H7 (cell line): ENCODE measurements at places on chromosomes 16 and 17. TPM values are rescaled to one million over a fixed set of nuclear protein-coding genes. Genes with fewer than 3 reads are reported as not detected.

GRCh38 chr17:80223142-80223815 is 3.1 kb downstream of the SLC26A11 start:
- no peak for DNase-seq

GRCh38 chr16:66740533-66740932 is 10.9 kb downstream of the DYNC1LI2 start:
- DNase-seq, result no peak

GRCh38 chr17:20235747-20236146 is 226.6 kb downstream of the SPECC1 start:
- DNase-seq, result no peak

- no peak for DNase-seq
Measured at GRCh38 chr16:11992008-11992584, 15.6 kb downstream of the SNX29 start.

GRCh38 chr17:34712481-34713195 is 133.3 kb downstream of the TMEM132E start:
- no peak for DNase-seq

GRCh38 chr16:89354325-89354724 is 136.0 kb downstream of the ANKRD11 start:
- no peak for DNase-seq

DNA sequence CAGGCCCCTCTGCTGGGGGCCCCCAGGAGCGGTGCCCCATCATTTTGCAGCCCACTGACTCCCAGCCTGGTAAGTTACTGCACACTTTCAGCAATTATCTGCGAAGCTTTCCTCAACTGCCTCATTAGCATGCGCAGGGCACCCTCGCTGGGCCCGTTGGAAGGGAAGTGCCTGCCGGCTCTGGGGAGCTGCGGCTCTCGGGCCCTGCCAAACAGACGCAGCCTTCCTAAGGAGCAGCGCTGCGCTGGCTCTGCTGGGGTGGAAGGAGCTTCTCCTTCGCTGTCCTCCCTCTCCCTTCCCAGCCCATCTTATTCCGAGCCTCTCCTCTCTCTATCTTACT is 71.0 kb downstream of the RBBP6 start:
- DNase-seq, result peak; percentile 74

GRCh38 chr17:7940743-7941142 is 8.7 kb downstream of the CNTROB start:
- DNase-seq, result no peak

DNA sequence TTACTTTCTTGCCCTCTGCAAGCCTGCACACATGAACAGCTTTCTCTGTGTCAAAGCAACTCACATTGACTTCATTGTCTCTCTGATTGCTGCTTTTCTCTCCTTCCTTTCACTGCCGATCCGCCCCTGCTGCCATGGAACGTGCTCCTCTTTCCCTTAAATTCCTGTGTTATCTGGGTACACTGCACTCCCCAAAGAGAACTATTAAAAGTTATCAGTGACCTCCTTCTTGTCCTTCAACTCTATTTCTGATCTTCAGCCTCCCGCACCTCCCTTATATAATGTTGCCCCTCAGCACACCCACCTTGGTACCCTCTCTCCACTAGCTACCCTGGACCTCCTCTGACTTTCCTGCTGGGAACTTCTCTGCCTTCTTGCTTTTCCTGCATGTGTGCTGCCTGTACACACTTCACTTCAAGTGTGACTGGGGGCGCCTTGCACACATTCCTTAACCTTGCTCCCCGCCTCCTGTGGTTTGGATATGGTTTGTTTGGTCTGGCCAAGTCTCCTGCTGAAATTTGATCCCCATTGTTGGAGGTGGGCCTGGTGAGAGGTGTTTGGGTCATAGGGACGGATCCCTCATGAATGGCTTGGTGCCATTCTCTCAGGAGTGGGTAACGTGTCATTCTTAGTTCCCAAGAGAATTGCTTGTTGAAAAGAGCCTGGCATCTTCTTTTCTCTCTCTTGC is 26.7 kb upstream of the PMP22 start:
- no peak for DNase-seq

- DNase-seq, result peak; percentile 5
Measured at GRCh38 chr17:27746881-27747280, 53.4 kb downstream of the NOS2 start.

- no peak for DNase-seq
Measured at GRCh38 chr16:5845046-5845445, 747.5 kb upstream of the EEF2KMT start.

GRCh38 chr17:62902531-62903220 is 63.4 kb upstream of the TANC2 start:
- no peak for DNase-seq

DNA sequence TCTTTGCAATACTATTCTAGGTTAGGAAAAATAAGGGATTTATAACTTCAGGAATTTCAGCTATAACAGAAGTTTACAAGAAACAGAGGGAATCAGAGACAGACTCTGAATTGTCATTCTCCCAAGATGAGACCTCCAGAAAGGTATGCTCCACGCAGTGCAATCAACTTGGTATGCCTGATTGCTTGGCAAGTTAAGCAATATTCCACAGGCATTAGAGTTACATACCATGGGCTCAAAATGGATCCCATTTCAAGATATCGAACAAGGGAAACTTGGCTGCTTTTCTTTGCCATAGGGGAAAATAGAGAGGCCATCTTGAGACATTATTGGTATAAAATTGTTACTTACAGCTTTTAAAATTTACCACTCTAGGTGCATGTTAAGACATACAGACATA is 615.6 kb upstream of the SOX9 start:
- no peak for DNase-seq

DNA sequence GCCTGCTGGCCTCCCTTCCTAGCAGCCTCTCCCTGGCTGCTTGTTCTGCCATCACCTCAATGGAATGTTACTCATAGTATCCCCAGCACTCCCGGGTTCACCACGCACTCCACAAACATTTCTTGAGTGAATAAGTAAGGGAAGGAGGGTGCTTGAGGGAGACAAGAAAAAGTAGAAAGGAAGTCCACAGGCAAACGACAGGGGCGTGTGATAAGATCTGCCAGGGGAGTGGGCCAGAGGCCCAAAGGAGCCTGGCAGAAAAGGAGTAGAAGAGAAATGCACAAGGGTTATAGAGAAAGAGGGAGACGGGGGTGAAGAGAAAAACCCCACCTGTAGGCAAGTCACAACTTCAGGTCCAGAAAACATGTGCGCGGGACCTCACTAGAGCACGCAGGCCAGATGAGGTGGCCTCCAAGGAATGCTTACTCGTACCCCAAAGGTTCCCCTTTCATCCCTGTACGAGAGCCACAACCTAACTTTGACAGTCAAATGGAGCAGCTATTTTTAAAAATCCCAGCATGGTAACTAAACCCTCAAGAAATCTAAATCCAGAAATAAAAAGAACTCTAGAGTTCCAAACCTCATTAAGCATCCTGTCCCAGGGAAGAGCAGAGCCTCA is 6.6 kb downstream of the ZDHHC7 start:
- peak; percentile 33 for DNase-seq

- peak; percentile 90 for DNase-seq
Measured at GRCh38 chr16:67013823-67014633, 14.9 kb upstream of the CBFB start.

- DNase-seq, result no peak
Measured at GRCh38 chr17:32596206-32596605, 109.4 kb downstream of the CDK5R1 start.

DNA sequence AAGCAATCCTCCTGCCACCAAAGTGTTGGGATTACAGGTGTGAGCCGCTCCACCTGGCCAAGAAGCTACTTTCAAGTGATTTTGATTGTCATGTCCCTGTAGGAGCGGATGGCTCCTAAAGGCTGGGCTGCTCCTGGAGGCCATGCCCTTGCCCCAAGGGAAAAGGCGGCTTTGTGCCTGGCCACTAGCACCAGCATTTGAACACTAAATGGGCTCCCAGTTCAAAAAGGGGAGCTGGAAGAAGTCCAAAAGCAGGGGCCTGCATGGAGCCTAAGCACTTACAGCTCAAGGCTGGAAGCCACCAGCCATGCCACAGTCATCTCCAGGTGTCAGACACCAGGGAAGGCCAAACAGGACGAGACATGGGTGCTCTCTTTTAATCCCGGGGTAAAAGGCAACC is 26.8 kb downstream of the SPHK1 start:
- no peak for DNase-seq

GRCh38 chr17:75776386-75777295 is 8.0 kb upstream of the UNK start:
- no peak for DNase-seq

Gene PSMD12
- 27.5 and 27.8 TPM in 2 replicates for total RNA-seq

Gene CTRL
- total RNA-seq, result 2.4 and 3.7 TPM in 2 replicates

Gene COPS3
- 106 and 125 TPM in 2 replicates for total RNA-seq

Gene KRT13
- not detected in 2 replicates for total RNA-seq

Gene OR2C1
- total RNA-seq, result not detected in 2 replicates

Gene EPX
- total RNA-seq, result not detected in 2 replicates

Gene CENPX
- 171 and 247 TPM in 2 replicates for total RNA-seq

Gene CDK5R1
- total RNA-seq, result 9.9 and 10.5 TPM in 2 replicates

Gene MGAT5B
- 3.7 and 4.2 TPM in 2 replicates for total RNA-seq

Gene RNF135
- 9.8 and 14.9 TPM in 2 replicates for total RNA-seq

Gene MYO15A
- total RNA-seq, result 0.52 and 1.4 TPM in 2 replicates
